IMR-90 (cell line): ENCODE measurements at places on chromosomes 4 and X.

- peak; percentile 48 for DNase-seq
Observed at GRCh38 chr4:15396157-15396800, 31.6 kb upstream of the C1QTNF7 start.

DNA sequence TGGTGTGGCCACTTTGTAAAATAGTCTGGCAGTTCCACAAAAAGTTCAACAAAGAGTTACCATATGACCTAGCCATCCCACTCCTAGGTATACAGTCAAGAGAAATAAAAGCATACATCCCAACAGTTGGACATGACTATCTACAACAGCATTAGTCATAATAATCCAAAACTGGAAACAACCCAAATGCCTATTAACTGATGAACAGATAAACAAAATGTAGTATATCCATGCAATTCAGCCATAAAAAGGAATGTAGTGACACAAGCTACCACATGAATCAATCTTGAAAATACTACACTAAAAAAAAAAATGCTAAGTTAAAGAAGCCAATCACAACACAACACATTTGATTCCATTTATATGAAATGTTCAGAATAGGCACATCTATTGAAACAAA, 16.1 kb downstream of the MED14 start:
- DNase-seq: peak; percentile 89

DNA sequence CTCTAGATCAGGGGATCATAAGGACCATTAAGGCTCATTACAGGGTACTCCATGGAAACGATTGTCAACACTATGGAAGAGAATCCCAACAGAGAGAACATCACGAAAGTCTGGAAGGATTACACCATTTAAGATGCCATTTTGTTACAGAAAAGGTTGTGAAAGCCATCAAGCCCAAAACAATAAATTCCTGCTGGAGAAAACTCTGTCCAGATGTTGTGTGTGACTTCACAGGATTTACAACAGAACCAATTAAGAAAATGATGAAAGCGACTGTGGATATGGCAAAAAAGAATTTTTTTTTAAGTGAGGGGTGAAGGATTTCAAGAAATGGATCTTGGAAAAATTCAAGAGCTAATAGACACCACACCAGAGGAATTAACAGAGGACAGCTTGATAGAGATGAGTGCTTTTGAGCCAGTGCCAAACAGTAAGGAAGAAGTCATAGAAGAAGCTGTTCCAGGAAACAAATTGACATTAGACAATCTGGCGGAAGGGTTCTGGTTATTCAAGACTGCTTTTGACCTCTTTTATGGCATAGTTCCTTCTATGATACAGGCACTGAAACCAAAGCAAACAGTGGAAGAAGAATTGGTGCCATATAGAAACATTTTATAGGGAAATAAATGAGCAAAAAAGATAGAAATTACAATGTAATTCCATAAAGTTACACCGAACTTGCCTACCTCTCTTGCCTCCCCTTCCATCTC, 17.3 kb upstream of the LSM6 start:
- DNase-seq: no peak

DNA sequence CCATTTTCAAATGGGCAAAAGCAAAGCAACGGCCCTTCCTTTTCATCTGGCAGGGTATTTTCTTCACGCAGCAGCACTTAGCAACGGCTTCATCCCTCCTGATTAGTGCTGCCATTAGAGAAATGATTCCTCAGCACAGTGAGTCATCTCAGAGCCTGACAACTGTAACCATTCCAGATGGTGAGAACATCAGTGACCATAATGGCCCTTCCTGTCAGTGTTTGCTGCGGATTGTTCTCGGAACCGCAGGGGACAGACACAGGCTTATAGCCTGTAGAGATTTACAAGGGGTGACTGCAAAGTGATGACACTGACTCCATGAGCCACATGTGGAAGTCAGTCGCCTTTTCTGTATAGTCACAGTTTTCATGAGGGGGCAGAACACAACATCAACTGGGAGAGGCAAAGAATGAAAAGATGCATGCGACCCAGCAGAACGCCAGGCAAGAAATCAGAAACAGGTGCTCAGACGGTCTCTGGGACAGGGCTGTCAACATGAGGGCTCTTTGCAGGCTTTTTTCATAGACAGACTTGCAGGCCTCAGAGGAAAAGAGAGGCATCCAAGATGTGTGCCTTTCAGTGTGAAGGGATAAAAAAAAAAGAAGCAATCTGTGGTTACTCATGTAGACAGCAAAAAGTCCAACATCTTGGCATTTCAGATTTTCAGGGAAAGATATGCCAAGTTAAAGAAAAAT, 69.9 kb upstream of the FBXW7 start:
- DNase-seq: peak; percentile 34

- no peak for DNase-seq
Observed at GRCh38 chrX:103250977-103251376, 4.0 kb downstream of the TCEAL8 start.

DNA sequence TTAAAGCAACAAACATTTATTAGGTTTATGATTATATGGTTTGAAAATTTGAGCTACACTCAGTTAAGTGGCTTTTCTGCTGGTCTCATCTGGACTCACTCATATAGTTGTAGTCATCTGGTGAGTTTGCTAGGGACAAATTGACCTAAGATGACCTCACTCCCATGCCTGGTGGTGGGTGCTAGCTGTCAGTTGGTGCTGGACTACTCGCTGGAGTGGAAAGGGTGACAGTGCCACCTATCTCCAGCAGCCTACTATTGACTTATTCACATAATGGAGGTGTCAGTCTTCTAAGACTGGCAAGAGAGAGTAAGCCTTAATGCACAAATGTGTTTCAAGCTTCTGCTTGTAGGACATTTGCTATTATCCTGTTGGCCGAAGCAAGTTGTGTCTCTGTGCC, 88.2 kb downstream of the TASL start:
- DNase-seq: no peak

DNA sequence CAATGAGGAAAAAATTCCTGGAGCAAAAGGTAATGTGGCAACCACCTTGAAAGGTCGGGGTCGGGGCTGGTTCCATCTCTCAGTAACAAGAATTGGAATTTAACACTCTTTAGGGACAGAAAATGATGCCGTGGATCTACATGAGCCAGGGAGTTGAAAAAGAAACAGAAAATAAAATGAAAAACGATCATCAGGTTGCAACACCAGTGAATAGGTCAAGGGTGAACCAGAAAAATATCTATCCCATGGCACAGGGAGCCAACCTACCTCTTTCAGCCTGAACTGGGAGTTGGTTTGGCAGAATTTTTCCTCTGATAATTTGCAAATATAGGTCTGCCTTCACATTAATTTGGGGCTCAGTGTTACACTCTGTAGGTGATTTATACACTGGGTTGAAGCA, 93.7 kb downstream of the C4orf33 start:
- no peak for DNase-seq
